ENCODE measurements at places on chromosomes 12 and 14.

DNA sequence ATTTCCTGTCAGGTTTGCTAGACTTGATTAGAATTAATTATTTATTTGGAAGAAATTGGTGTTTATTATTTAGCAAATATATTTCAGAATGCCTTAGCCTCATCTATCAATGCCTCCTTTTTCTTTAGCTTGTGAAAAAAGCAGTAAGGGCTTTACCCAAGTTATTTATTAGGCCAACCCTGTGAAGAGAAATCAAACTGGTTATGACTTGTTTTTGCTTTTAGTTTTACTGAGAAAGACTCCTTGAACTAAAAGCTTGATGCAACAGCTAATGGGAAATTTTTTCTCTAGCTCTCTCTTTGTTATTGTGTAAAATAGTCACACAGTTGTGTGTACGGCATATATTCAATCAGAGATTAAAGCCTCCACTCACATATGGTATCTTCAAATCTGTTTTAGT, 306.8 kb downstream of the DIO2 start:
- no peak for DNase-seq

DNA sequence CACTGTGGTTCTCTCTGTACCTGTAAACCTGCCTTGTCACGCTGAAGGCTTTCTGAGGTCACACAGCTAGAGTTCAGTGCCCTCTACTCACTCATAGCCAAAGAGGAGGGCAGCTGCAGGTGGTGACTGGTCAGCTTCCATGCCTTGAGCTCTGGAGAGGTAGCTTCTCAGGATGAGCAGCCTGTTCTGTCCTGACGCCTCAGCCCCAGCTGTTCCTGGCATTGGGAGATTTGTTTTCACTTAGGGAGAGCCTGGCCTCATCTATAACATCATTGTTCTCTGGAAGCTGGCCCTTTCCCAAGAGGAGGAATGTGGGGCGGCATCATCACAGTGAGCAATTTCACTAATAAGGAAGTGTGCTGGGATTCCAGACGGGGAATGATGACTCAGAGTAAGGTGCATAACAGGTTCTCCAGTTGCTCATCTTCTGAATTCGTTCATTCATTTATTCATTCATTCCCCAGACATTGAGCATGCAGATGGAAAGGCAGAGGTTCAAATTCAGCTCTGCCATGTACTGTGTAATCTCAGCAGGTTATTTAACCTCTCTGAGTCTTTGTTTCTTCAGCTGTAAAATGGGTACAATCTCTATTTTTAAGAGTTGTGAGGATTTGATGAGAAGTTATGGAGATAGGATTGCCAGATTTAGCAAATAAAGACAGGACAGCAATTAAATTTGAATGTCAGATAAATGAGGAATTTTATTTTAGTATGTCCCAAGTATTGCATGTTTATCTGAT, 255.8 kb upstream of the CRY1 start:
- peak; percentile 26 for DNase-seq

DNA sequence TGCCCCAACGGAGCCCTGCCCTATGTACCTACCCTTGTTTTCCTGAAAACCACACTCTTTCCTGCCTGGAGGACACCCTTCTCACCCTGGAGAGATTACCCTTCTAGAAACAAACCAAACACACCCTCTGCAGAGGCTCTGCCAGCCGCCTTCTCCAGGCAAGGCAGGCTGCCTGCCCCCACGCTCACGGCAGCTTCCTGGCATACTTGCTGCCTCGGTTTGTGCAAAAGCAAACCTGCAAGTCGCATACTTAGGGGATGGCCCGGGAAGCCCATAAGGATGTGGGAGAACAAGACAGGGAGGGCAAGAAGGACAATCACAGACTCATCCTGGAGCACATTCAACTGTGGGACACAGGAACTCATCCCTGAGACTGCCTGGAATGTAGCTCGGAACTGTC, 154.0 kb upstream of the DIO3 start:
- DNase-seq, result no peak

DNA sequence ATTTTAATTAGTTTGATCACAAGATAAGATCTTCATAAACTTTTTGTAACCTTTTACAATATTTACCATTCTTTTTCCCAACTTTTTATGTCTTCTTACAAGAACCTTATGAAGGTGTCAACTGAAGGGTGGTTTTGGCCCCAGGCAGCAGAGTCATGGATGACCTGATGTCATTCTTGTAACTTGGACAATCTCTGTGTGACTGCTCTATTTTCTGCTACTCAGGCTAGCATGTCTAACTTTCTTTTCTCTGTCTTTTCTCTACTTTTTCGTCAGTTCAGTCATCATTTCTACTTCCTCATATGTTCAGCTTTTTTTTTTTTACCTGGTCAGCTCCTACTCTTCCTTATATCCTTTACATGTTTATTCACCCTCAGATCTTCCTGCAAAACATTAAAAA, 150.7 kb upstream of the PTPRQ start:
- no peak for DNase-seq

Measured in NCI-H1048 (cell line).